Ureter (tissue), 1 donor: ENCODE measurements at places on chromosomes 16 and 17.
A peak's percentile ranks its signal among the peaks of the same experiment; 100 is the strongest.

GRCh38 chr16:78462288-78463208 lies 363.1 kb downstream of the WWOX start:
- no peak for DNase-seq

GRCh38 chr17:27290916-27291598 lies 2.9 kb upstream of the WSB1 start:
- no peak for DNase-seq

- no peak for DNase-seq
Measured at GRCh38 chr16:81863630-81864352, 84.7 kb downstream of the PLCG2 start.

GRCh38 chr17:9291912-9292560 lies 270.7 kb downstream of the NTN1 start:
- DNase-seq = peak; percentile 61

- DNase-seq = no peak
Measured at GRCh38 chr16:11079652-11080187, 135.4 kb downstream of the CLEC16A start.

- DNase-seq = peak; percentile 69
Measured at GRCh38 chr16:69566240-69566980, 644 bp downstream of the NFAT5 start.

DNA sequence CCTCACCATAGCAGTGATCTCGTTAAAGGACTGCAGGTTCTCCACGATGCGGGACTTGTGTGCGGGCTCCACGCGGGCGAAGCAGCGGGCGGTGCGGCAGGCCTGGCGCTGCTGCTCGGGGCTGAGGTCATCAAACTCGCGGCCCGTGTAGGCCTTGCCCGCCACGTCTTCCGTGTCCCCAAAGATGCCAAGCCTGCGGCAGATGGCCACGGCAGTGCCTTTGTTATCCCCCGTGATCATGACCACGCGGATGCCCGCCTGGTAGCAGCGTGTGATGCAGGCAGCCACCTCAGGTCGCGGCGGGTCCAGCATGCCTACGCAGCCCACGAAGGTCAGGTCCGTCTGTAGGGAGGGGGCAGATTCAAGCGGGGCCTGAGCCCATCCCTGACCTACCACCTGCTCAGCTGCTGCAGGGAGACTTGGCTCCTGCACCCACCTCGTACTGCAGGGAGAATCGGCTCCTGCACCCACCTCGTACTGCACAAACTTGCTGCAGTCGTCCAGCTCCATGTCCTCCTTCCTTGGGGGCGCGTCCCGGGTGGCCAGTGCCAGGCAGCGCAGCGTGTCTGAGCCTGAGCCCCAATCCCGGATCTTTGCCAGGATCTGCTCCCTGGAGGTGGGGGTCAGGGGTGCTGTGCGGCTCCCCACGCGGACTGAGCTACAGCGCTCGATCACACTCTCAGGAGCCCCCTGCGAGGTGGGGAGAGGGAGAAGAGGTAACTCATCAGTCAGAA lies 23.1 kb downstream of the ATP2A3 start:
- DNase-seq = no peak

DNA sequence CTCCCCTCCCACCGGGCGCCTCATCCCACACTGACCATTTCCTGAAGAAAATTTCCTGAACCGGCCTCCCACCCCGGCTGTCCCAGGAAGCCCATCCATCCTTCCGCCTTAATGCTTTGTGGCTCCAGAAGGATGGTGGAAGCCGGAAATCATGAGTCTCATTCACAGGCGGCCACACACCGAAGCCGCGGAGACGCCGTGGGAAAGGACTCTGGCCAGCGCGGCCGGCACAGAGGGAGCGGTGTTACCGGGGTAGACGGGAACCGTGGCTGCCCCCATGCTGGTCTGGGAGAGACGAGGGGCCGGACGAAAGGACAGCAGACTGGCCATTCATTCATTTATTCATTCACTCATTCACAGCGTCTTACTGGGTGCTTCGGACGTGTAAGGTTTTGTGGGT lies 326.8 kb downstream of the SEC14L1 start:
- DNase-seq = no peak

DNA sequence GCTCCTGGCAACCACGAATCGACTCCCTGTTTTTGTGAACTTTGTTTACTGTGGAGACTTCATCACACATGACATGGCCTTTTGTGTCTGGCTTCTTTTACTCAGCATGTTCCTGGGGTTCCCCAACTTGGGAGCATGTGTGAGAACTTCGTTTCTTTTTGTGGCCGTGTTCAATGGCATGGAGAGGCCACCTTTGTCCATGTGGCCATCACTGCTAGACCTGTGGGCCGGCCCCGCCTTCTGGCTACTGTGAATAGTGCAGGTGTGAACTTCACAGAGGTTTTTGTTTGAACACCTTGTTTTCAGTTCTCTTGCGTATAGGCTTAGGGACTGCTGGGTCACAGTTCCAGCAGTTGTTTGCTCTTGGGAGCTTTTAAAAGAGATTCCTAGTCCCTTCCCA lies 5.7 kb upstream of the SLC38A8 start:
- no peak for DNase-seq

GRCh38 chr17:81714412-81715106 lies 2.5 kb downstream of the SLC25A10 start:
- no peak for DNase-seq

GRCh38 chr16:84692451-84693214 lies 7.2 kb upstream of the USP10 start:
- no peak for DNase-seq

DNA sequence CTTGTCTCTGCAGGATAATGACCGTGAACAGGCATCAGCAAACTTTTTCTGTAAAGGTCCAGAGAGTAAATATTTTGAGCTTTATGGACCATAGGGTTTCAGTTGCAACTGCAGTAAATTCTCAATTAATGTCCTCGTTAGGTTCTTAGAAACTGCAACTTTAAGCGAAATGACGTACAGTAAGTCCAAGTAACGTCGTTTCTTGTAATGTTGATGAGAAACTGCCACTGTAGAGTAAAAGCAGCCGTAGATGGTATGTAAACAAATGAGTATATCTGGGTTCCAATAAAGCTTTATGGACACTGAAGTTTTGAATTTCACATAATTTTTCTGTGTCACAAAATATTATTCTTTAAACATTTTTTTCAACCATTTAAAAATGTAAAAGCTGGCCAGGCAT lies 4.9 kb downstream of the CHD9 start:
- DNase-seq = no peak

DNA sequence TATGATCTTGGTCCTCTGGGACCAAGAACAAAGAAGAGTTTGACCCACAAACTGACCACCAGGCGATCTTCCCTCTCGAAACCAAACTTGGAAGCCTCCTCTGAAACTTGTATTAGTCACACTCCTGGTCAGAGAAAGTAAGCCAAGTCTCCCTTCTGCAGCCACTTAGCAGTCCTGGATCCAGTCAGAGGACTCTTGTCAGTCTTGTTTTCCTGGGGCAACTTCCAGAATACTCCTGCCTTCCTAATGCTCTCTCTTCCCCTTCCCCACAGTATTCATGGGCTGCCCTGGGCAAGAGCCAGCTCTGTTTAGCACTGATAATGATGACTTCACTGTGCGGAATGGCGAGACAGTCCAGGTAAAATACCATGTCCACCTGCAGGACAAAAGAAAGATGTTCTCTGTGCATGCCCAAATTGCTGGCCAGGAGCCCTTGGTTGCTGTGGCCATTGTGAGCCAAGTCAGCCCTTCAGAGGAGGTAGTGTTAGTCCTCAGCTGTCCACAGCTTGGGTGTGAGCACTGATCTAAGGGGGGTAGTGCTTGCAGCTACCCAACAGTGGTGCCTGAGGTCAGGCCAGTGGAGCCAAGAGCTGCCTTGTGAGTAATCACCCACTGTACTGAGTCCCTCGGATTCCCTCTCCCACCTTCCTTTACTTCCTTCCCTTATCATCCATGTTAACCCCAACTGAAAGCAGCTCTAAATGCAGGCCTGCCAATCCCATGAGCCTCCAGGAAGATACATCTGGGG lies 31.2 kb downstream of the CDH3 start:
- DNase-seq = no peak
